ENCODE measurements at places on chromosomes 1 and 21. TPM values are rescaled to one million over a fixed set of nuclear protein-coding genes. Genes with fewer than 3 reads are reported as not detected.

The MAEL gene
- not detected for total RNA-seq

DNA sequence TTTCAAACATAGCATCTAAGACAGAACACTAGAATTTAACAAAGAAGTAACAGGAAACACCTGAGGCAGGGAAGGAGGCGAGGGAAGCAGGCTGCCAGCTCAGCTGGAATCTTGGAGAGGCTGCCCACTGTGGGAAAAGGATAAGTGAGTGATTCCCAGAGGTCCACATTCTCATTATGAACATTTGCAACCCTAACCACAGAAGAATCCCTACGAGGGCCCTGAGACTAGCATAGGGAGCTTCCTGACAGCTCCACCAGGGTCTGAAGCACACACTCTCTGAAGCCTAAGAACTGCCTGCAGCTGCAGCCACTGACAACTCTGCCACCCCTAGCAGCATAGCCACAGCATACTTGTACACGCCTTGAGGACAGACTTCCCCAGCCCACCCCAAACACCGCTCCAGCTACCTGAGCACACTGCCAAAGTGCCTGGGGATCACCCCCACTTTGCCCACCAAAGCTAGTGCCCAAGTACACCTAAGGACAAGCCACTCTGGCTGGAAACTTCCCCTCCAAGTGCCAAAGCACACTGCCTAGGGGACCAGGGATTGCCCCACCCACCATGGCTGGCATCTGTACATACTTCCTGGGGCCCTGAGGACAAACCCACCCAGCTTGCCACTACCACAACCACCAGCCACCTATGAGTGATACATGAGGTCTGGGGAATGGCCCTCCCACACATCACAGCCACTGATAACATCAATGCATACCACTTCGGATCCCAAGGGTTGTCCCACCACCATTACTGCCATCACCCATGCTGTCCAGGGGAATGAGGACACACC is 76.6 kb upstream of the GUCA2A start:
- no peak for DNase-seq

DNA sequence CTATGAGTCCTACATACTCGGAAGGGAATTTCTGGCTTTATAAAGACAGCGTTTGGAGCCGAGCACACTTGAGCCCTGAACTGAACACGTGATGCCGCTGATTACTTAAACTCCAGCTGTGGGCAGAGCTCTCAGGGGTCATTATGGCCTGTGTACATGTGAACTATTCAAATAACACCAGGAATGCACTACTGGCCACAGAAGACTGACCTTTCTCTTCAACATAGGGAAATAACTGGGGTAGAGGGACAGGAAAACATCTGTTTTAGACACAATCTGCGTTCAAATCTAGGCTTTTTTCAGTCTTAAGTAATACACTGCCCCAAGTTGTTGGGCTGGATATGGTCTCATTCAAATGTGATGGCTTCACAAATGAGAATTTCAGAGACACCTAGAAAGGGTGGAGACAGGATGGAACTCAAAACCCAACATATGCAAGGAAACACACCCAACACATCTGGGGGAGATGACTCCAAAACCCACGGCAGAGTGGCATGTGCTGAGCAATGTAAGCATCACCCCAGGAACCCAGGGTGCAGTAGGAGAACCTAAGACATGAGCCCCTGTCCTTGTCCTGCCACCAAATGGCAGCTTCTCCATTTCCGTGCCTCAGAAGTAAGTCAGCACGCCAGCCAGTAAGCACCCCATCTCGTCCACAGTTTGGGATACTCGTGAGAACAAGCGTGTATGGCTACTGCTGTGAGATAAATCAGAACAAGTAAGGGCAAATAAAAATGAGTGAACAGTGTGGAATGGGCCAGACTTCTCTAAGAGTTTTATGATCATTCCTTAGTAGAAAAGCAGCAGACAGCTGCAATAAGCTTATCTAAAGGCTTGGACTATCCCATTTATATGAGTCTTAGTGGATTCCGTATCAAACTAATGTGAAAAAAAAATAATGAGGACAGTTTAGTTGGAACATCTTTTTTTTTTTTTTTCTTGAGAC is 24.9 kb downstream of the NID1 start:
- no peak for DNase-seq

The RGSL1 gene
- not detected for total RNA-seq

- no peak for DNase-seq
These were observed 63.6 kb downstream of the EPHB2 start for GRCh38 chr1:22773981-22774832.

The SELL gene
- total RNA-seq, result 378 TPM

GRCh38 chr1:204975021-204975420 is 68.0 kb upstream of the CNTN2 start:
- DNase-seq, result no peak
